Stimulated activated CD8-positive, alpha-beta memory T cell treated with anti-CD3 and anti-CD28 coated beads, Interleukin-4, amount 100 ng/mL, for 48 hours (primary cell): ENCODE measurements at places on chromosomes 4 and X.

DNA sequence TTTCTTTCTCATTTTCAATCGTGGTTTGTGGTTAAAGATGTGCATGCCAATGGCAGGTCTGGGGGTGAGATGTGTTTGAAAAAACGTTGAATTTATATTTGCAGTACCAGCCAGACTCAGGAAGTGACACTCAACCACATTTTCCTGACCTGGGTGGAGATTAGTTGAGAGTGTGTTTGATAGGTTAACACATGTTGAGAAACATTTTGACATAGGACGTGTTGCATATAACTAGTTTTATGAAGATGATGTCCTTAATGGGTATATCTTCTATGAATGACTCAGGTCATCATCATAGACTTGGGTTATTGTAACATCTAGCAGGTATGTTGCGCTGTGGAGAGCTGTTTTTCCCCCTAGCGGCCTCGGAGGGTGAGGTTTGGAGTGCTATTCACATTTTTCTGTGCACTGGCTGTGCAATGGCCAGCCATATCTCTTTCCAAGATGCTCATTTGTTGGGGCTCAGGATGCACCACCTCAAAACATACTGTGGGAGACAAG is 21.7 kb upstream of the CD38 start:
- peak; percentile 80 for DNase-seq

DNA sequence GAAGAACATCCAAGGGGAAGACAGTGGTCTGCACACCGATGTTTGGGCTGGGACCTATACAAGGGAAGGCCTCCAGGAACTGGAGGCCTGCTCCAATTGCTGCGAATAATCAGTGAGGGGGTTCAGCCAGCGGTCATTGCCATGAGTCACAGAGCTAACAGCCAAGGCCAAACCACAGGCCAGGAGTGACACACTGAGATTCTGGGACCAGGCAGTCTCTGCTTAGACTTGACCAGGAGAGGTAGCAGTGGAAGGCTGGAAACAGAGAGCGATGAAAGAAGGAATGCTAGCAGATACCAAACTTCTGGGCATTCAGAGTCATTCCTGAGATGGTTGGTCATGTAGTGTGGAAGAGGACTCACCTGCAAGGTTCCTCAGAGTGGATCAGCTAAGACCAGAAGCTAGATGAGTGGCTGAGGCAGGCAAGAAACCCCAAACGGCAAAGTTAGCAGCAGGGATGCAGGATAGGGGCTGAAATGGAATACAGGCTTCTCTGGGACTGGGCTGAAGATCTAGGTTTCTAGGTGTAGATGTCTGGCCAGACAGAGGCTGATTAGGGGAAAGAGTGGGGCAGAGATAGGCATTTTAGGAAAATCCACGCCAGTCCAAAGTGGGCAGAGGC is 54.7 kb downstream of the CNGA2 start:
- no peak for DNase-seq

DNA sequence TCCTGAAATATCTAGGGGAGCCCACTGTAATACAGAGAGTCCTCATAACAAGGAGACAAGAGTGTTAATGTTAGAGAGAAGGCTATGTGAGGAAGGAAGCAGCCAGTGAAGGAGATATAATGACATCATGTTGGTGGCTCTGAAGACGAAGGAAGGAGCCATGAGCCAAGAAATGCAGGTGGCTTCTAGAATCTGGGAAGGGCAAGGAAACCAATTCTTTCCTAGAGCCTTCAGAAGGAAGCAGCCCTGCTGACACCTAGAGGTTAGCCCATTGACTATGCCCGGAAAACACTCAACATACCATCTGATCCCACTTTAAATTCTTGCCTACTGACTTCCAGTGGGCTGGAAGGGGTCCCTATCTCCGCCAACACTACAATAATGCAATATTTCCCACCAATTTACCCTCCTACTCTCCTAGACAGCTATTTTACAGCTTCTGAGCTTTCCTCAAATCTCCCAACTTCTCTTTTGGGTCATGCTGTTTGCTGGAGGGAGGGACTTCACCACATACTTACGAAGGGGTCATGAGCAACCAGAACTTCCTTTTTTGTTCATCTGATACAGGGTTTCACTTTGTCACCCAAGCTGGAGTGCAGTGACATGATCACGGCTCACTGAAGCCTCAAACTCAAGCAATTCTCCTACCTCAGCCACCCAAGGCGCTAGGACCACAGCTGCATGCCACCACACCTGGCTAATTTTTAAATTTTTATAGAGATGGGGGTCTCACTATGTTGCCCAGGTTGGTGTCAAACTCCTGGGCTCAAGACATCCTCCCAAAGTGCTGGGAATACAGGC is 25.2 kb upstream of the G3BP2 start:
- DNase-seq: peak; percentile 49

DNA sequence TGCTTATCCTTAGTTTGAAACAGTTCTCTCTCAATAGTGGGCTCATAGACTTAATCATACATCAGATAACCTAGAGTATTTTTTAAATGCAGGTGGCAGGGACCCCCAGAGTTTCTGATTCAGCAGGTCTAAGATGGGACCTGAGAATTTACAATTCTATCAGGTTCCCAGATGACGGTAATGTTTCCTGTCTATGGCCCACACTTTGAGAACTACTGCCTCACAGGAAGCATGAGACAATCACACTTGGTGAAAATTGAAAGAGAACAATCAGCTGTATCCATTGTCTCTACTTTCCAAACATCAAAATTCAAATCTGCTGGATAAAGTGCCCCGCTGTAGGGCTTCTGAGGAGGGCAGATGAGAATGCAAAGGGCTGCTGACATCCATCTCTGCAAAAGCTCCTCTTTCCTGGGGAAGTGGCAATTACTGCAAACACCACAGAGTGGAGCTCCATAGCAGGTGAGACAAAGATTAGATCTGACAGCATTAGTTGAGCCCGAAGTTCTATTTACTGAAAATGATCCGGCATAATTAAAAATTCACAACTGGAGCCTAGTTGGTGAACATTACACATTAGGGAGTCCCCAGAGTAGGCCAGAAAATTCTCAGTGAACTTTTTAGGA is 187.8 kb upstream of the MBNL3 start:
- DNase-seq: no peak

GRCh38 chr4:178142724-178143123 is 700.5 kb upstream of the AGA start:
- no peak for DNase-seq

- DNase-seq: no peak
Observed at GRCh38 chrX:30948626-30949025, 59.6 kb upstream of the TAB3 start.
